ENCODE measurements at places on chromosomes 1 and 21. TPM values are rescaled to one million over a fixed set of nuclear protein-coding genes. Genes with fewer than 3 reads are reported as not detected.

GRCh38 chr1:154729031-154729442, 121.1 kb upstream of the ADAR start:
- DNase-seq, result no peak

- no peak for DNase-seq
Measured at GRCh38 chr1:180415985-180416633, 86.3 kb downstream of the ACBD6 start.

DNA sequence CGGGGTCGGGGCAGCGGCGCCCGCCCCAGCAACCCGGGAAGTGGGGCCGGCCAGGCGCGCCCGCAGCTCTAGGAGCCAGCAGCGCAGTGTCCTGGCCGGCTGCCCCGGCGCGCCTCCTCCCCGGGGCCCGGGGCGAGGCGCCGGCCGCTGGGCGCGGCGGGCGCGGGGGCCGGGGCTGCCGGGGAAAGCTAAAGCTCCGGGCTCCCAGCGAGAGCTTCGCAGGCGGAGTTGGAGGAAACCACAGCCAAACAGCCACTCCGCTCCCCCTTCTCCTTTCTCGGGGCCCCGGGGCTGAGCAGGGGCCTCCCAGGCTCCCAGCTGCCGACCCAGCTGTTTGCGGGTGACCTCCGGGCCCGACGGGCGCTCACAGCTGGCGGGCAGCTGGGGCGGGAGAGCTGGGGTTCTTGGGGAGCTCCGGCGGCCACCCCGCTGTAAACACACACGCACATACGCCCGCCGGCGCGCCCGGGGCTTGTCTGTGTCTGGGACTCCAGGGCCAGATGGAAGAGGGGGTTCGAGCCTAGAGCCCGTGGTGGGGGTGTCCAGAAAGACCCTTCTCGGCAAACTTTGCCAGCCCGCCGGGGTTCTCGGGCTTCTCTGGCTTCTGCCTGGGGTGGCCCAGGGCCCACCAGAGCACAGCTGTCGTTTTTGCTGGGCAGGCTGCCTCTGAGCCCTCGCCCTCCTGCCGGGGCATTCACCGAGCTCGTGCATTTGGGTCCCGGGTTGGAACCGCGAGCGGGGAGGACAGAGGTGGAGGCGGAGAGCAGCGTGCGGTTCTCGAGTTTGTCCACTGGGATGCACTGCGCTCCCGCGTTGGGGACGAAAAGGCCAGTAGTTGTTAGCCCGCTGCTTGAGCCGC, 1.5 kb downstream of the AJAP1 start:
- peak; percentile 56 for DNase-seq

- no peak for DNase-seq
Measured at GRCh38 chr1:200845360-200845759, 27.4 kb upstream of the GPR25 start.

DNA sequence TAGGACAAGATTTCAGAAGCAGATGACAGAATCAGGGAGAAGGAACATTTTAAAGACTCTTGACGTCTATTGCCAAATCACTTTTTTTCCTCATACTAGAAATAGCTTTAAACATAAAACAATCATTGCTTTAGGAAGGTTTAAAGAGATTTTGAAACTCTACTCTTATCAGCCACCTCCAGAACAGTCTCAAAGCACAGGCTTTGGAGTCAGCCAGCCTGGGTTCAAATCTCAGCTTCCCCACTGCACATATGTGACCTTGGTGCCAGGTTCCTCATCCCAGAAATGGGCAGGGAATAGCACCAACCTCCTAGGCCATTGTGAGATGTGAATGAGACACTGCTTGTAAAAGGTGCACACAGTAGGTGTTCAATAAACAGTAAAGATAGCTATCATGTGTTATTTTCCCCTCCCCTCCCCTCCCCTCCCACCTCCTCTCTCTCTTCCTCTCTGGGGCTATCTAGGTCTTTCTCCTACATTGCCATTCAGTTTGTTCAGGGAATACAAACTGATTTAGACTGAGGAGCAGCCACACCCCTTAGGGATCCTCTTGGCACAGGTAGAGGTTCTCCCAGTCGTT, 20.6 kb downstream of the SPOCD1 start:
- no peak for DNase-seq

The MATN1 gene
- not detected for total RNA-seq

All from psoas muscle (tissue), 8 donors.